NCI-H460 (cell line): ENCODE measurements at places on chromosomes 7 and 10.

- no peak for DNase-seq
Measured at GRCh38 chr7:1461646-1462375, 2.5 kb upstream of the MICALL2 start.

- no peak for DNase-seq
Measured at GRCh38 chr10:106280896-106281460, 883.5 kb downstream of the SORCS1 start.

DNA sequence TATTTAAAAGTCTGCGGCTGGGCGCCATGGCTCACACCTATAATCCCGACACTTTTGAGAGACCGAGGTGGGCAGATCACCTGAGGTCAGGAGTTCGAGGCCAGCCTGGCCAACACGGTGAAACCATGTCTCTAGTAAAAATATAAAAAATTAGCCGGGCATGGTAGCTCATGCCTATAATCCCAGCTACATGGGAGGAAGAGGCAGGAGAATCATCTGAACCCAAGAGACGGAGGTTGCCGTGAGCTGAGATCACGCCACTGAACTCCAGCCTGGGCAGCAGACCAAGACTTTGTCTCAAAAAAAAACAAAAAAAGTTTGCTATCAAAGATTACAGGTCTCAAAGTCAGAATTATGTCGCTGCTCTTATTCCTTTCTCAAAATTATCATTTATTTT is 55.5 kb downstream of the HIBADH start:
- no peak for DNase-seq

- DNase-seq = no peak
Measured at GRCh38 chr7:77563275-77563674, 26.2 kb downstream of the PTPN12 start.

GRCh38 chr7:30143748-30144251 is 9.0 kb downstream of the MTURN start:
- no peak for DNase-seq
